Hematopoietic multipotent progenitor cell treated with erythropoietin and hydrocortisone succinate and interleukin-3 and kit ligand, for 8 days (in vitro differentiated cells): ENCODE measurements at places on chromosomes 1 and 21.

DNA sequence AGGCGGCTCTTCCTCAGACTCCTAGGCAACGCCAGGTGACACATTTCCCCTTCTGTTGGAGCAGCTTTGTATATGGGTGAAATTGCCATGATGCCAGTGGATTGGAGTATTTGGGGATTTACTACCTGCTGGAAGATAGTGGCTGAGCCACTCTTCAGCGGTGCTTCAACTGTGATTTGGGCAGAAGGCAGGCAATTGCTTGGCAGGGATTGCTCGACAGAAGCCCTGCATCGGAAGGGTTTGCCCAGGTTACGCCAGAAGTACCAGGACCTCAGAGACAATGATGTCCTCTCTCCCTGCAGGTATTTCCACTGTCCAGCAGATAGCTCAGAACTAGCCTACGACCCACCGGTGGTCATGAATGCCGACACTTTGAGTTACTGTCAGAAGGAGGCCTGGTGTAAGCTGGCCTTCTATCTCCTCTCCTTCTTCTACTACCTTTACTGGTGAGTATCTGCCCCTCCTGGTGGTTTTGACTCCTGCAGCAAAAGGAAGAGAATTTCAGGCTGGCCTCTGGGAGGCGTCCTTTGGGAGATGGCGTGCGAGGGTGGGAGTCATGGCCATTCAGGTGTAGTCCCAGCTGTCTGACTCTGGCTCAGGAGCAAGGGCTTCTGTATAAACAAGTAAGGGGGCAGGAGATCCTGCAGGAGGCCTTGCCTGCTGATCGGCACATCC, 118.3 kb downstream of the CNIH3 start:
- DNase-seq: no peak

- no peak for DNase-seq
Measured at GRCh38 chr1:242530761-242531160, 6.3 kb upstream of the PLD5 start.

GRCh38 chr1:161791904-161792655, 26.0 kb downstream of the ATF6 start:
- DNase-seq: no peak

DNA sequence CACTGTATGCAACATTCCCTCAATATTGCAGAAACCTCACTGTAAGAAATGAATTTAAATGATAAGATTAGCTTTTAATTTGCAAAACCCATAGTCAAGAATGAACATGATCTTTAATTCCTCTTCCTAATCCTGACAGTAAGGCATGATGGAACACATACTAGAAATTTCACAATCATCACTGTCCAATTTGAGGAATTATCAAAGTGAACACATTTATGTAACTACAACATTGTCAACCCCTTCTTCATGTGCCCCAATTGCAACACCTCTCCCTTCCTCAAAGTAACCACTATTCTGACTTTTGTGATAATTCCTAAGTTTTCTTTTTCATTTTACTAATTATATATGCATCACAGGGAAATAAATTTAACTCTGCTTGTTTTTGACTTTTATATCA, 103.1 kb downstream of the LHX8 start:
- DNase-seq: no peak

GRCh38 chr1:157315544-157315943, 177.3 kb upstream of the ETV3 start:
- DNase-seq: no peak

DNA sequence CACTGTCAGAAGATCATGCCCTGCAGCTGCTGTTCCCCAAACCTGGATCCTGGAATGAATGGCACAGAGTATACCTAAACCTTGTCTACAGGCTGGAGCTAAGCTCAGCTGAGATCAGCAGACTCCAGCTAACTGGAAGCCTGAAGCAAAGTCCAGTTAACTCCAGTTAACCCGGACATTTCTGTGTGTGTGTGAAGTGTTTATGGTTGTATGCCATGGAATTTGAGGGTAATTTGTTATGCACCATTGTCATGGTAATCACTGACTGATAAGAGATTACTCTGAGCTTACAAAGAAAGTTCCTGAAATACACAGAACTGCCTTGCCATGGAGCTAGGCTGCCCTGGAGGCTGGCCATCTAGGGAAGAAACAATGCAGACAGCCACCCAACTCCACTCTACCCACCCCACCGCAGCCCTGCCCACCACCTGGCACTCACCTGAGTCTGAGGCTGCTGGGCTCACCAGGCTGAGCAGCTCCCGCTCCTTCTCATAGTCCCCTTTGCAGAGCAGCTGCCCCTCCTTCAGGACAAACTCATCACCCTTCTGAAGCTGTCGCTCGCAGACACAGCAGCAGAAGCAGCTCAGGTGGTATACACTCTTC, 107.4 kb downstream of the LMX1A start:
- no peak for DNase-seq

- DNase-seq: no peak
Measured at GRCh38 chr1:234396871-234397270, 23.6 kb downstream of the COA6 start.

DNA sequence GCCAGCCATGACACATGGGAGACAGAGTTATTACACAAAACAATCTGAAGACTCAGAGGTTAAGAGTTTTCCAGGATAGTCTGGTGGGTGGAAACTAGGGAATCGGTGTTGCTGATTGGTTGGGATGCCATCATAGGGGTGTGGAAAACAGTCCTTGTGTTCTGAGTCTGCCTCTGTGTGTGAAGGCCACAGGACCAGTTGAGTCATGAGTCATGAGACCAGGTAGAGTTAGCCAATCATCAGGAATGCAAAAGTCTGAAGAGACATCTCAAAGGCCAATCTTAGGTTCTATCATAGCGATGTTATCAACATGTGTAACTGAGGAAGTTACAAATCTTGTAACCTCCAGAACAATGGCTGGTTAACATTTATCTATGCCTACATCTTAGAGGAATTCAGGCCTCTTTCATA, 49.7 kb upstream of the NEK7 start:
- no peak for DNase-seq
